ENCODE measurements at places on chromosomes 5 and 9.

GRCh38 chr5:1404062-1404461, 41.2 kb downstream of the SLC6A3 start:
- DNase-seq: no peak

GRCh38 chr5:17223367-17224185, 6.1 kb downstream of the BASP1 start:
- DNase-seq: no peak

DNA sequence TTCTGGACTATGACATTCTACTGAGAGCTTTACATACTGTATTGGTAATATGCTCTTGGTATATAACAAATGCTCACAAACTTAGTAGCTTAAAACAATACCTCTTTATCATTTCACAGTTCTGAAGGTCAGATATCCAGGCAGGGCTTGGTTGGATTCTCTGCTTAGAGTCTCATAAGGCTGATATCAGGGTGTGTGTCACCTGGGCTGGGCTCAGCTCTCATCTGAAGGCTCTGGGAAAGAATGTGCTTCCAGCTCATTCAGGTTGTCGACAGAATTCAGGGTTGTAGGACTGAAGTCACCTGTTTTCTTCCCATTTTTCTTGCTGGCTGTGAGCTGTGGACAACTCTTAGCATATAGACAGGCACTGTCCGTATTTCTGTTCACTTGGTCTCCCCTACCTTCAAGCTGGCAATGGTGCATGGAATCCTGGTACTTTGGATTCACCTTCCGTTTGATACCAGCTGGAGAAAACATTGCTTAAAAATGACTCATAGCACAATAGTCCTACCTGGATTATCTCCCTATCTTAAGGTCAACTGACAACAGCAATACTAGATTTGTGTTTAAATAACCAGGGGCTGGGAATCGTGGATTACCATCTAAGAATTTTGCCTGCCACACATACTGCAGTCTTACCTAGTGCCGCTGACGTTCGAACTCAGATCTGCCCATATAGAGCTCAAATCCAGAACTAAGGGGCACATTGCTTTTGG, 69.2 kb downstream of the RCL1 start:
- no peak for DNase-seq

GRCh38 chr5:173878224-173878967, 9.8 kb upstream of the CPEB4 start:
- no peak for DNase-seq

GRCh38 chr5:137190031-137190430, 309.1 kb downstream of the SPOCK1 start:
- no peak for DNase-seq

DNA sequence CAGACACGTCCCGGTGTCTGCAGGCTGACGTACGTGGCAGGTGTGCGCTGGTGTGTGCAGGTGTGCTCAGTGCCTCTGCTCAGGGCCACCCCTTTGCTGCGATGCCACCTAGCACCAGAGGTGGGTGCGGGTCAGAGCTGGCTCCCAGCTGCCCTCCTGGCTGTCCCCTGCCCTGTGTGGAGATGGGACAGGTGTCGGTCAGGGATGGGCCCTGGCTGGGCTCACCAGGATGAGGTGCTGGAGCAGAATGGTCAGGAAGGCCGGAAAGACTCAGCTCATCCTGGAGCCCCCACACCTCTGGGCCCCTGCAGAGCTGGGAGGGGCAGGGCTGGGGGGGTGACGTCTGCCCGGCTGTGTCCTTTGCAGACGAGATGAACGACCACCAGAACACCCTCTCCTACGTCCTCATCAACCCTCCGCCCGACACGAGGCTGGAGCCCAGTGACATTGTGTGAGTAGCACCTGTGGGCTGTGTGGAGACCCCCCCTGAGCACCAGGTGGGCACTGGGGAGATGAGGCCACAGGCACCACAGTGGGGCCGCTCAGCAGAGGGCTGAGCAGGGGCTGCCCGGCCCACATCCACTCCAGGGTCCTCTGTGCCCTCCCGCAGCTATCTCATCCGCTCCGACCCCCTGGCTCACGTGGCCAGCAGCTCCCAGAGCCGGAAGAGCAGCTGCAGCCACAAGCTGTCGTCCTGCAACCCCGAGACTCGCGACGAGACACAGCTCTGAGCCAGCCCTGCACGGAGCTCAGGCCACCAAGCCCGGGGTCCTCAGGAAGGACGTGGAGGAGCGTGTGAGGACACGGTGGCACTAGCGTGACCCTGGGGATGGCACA, 89.7 kb downstream of the KCNT1 start:
- no peak for DNase-seq

- no peak for DNase-seq
Observed at GRCh38 chr9:97689401-97690180, 7.5 kb downstream of the XPA start.

DNA sequence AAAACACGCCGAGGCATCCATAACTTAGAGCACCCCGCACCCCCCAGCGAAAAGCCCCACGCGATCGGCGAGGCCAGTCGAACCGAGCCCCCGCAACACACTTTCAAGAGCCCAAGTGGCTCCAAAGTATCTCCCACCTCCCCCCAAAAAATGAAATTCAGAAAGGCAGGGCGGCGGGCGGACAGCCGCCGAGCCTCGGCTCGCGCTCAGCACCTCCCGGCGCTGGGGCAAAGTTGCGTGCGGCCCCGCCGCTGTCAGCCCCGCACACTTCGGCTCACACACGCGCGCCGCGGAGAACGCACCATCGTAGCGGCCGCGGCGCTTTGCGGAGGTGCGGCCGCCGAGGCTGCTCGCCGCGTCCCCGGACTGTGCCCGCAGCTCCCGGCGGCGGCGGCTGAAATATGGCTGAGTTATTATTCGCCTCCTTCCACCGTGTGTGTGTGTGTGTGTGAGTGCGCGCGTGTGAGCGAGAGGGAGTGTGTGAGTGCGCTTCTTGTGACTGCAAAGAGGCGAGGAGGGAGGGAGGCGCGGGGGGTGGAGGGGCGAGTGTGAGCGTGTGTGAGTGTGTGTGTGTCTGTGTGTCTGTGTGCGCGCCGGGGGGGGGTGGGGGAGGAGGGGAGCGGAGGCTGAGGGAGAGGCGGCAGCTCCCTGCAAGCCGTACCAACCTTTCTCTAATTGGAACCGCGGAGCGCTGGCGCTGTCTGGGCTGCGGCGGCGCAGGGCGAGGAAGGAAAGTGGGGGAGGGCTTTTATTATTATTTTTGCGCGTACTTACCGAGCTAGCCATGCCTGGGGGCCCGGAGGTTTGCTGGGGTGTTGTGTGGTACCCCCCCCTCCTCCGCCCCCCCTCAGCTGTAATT, 599 bp downstream of the MLLT3 start:
- peak; percentile 54 for DNase-seq

DNA sequence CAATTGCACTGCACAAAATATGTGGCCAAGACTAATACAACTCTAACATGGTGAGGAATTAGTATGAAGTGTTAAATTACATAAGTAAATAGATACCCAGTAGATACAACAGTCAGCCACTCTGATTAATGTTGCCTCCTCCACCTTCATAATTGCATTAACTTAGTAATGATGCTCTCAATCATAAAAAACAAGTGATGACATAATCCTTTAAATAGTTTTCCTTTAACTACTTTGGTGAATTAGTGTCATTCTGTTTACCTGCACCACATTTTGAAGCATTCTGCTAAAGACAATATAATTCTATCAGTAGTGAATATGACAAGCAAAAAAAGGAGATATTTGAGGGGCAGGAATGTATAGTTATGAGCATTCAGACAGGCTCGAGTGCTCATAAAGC, 265.9 kb upstream of the SLC24A2 start:
- no peak for DNase-seq

DNA sequence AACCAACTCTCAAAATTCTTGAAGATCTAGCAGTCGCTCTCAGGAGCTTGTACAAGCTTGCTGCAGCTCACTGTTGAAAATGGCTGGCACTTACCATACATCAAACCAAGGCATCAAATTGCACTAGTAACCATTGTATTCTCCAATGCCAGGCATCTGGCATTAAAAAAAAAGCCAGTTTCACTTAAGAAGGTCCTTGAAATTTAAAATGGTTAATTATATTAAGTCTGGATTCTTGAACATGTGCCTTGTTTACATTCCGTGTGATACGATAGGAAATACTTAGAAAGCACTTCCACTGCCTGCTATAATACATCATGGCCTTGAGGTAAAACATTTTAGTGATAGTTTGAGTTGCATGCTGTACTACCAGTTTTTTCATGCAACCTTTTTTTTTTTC, 300.7 kb downstream of the KDM4C start:
- no peak for DNase-seq

GRCh38 chr5:31361234-31361633, 167.7 kb downstream of the CDH6 start:
- DNase-seq: peak; percentile 38

GRCh38 chr5:119353686-119354366, 2.0 kb upstream of the TNFAIP8 start:
- no peak for DNase-seq

DNA sequence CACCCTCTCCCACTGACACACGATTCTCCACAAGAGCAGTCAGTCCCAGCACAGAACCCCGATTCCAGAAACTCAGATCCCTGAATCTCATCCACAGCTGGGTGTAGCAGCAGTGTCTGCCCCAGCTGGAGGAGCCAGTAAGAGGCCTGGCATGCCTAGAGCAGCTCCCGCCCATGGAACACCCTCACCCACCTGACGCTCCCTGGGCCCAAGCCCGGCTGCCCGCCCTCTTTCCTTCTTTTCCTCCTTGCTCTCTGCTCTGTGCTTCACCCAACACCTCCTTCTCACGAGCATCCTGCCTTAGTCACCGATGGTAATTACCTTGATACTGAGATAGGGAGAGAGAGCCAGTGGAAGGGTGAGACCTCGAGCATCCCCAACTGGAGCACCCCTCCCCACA, 8.7 kb downstream of the PCDH1 start:
- no peak for DNase-seq

DNA sequence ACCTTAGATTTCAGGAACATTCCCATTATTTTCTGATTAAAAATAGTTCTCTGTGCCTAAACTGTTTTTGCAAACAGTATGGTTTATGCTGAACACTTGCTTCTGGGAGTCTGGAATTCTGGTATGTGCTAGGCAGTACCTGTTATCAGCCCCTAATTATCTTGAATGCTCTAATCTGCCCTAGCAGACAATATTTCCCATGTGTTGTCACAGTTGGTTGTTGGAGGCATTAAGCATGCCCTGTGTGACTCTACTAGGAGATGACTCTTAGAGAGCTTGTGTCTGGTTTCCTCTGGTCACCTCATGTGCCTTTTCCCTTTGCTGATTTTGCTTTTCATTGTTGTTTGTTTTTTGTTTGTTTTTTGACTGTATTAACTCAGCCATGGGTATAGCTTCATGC, 36.6 kb downstream of the UHRF2 start:
- DNase-seq: no peak

- no peak for DNase-seq
Observed at GRCh38 chr9:18526685-18527084, 52.7 kb downstream of the ADAMTSL1 start.

GRCh38 chr5:9062873-9063272, 483.0 kb downstream of the SEMA5A start:
- no peak for DNase-seq

DNA sequence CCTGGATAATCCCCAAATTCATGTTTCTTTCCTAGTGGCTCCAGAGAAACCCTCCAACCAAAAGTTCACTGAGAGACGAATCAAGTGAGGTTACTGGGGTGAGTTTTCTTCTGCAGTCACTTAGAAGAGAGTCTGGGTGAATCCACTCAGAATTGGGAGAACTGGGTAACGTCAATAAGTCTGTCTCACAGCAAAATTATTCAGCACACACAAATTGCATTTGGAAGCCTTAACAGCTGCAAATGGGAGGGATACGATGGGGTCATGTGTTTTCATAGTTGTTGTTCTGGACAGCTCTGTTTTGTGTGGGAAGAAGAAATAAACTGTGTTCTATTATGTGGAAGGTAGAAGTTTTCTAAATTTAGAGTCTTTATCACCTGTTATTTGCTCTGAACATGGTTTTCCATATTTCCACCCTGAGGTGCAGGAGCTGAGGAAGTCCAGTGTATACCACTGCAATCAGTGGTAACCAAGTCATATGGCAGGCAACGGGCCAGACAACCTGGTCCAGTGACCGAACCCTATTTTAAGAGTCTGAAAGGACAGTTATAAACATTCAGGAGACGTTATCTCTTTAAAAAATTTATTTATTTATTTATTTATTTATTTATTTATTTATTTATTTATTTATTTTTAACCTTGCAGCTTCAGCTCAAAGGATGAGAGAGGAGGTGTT, 21.9 kb downstream of the MARCHF3 start:
- DNase-seq: no peak

DNA sequence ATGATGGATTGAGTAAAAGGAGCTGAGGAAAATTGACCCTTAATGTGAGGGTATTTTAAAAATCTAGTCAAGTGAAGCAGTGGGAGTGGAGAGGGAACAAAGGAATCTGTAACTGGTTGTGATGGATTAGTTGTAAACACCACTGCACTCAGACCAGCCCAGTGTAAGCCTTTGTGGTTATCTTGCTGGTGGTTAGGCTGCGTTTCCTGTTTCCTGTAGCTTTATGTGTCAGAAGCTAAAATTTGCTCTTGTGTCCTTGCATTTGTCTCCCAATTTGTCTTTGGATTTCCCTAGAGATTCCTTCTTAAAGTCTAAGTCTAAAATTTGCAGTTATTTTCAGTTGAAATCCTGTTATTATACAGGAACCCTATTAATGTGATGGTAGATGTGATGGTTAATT, 6.3 kb downstream of the IFNA21 start:
- DNase-seq: no peak

DNA sequence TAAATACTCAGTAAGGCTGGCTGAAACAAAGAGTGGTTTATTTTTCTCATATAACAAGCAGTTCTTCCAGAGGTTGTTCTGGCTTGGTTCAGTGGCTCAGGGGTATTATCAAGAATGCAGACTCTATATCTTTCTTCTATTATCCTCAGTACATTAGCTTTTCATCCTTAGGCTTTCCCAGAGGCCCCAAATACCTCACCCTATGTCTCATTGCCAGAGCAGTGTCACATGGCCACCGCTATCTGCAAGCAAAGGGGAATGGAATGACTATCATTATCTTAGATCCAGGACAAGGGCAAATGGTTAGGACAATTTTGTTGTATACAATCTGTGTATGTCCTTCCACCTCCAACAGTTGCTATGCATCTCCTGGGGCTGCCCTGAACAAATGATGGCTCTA, 69.0 kb upstream of the SNX2 start:
- DNase-seq: no peak

GRCh38 chr9:133731876-133732638, 6.1 kb downstream of the SARDH start:
- peak; percentile 68 for DNase-seq

GRCh38 chr9:134566936-134567335, 74.7 kb upstream of the COL5A1 start:
- DNase-seq: no peak

DNA sequence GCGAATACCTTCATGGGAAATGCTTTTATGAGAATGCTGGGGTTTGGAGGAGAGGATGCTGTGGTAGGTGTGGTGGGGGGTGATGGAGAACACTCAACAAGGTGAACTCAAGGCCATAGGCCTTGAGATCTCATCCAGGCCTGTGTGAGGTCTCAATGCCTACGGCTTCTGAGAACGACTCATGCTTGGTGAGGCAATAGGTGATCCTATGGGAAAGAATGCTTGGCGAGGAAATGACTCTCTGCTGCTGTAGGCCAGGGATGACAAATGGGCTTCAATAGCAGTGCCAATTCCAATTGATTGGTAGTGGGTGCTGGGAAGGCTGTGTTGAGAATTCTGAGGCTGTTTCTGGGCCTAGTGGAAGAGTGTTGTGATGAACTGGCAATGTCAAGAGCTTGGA, 280.2 kb upstream of the CLINT1 start:
- no peak for DNase-seq

- DNase-seq: peak; percentile 55
Observed at GRCh38 chr9:112112941-112113681, 62.0 kb downstream of the SUSD1 start.

- DNase-seq: no peak
Observed at GRCh38 chr9:86549920-86550319, 195.7 kb upstream of the TUT7 start.
